ENCODE measurements at places on chromosomes 16 and 17. TPM values are rescaled to one million over a fixed set of nuclear protein-coding genes. Genes with fewer than 3 reads are reported as not detected.

Gene KRTAP2-2
- not detected for total RNA-seq

DNA sequence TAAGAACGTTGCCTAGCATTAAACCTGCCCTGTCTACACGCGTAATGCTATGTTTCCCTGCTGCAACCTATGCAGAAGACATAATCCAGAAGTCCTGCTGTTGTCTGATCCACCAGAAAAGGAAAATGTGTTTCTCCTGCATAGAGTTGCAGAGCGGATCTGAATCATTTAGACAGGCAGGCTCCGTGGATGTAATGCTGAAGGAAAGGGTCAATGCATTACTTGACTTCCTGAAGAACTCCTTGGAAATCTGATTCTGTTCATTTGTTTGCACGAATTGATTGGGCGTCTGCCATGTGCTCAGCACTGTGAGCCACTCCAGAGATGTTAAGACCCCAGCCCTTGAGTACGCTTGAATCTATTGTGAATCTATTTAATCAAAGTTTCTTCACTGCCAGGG lies 83.4 kb downstream of the FOXL1 start:
- no peak for DNase-seq

DNA sequence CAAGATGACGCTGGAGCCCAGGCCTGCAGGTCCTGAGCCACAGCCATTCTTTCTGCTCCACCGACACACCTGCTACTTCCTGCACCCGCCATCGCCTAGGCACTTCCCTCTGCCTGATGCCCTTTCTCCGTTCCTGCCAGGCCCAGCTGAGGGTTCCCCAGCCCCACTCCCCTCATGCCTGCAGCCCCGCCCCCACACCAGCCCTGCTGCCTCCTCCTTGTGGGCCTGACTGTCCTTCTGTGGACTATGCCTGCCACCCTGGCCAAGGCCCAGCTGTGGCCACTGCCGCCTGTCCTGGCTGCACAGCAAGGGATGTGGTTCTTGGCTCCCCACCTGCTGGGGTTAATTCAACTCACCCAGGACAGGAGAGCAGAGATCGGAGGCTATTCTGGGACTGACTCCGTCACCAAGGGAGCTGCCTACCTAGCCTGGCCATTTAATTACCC lies 7.5 kb downstream of the NATD1 start:
- DNase-seq, result no peak

DNA sequence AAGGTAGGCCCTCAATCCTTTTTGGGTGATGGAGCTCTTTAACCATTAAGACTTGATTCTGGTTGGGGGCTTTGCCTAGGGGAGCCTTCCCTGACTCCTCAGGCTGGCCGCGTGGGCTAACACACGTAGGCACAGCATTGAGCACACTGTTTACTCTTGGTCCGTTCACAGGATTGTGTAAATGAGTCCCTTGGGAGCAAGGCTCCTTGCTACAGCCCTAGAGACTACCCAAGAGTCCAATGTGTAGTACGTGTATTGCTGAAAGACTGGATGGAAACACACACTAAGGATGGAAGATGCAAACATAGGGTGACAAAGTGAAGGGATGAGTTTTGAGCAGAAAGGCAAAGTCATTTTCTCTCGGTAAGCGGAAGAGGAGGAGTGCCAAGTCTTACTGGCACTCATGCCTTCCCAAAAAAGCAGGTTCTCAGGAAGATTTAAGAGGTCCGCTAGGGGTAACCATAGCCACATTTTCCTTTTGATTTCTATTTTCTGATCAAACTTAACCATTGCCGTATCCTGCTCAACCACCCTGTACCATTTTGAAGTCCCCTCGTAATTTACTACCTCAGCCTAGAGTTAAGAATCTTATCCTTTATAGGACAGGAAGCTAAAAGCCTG lies 911 bp upstream of the ITGA2B start:
- no peak for DNase-seq

Gene LITAFD
- not detected for total RNA-seq

Gene PRRT2
- 10.9 TPM for total RNA-seq

DNA sequence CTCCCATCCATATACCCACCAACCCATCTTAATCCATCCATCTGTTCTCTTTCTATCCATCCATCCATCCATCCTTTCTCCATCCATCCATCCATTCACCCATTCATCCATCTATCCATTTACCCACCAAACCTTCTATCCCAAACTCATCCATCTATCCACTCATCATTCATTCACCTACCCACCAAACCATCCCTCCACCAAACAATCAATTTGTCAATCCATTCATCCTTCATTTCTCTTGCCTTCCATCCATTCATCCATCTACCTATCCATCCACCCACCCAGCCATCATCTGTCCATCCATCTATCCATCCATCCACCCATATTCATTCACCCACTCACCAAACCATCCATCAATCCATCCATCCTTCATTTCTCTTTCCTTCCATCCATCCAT lies 44.6 kb upstream of the CIBAR2 start:
- no peak for DNase-seq

Gene WSCD1
- 8.0 TPM for total RNA-seq

Measured in aorta (tissue), 5 donors.